ENCODE measurements at places on chromosomes 13 and 19. TPM values are rescaled to one million over a fixed set of nuclear protein-coding genes. Genes with fewer than 3 reads are reported as not detected.
A peak's percentile ranks its signal among the peaks of the same experiment; 100 is the strongest.

- peaks cover 37% of the 10 kb centered on the region for H3K4me1 ChIP-seq
- no peak overlapping the region for H3K4me3 ChIP-seq
- peaks cover 54% of the 10 kb centered on the region for H3K36me3 ChIP-seq
- DNase-seq = peak; percentile 91
These were observed 1.4 kb upstream of the CCDC97 start for GRCh38 chr19:41308450-41309179.

DNA sequence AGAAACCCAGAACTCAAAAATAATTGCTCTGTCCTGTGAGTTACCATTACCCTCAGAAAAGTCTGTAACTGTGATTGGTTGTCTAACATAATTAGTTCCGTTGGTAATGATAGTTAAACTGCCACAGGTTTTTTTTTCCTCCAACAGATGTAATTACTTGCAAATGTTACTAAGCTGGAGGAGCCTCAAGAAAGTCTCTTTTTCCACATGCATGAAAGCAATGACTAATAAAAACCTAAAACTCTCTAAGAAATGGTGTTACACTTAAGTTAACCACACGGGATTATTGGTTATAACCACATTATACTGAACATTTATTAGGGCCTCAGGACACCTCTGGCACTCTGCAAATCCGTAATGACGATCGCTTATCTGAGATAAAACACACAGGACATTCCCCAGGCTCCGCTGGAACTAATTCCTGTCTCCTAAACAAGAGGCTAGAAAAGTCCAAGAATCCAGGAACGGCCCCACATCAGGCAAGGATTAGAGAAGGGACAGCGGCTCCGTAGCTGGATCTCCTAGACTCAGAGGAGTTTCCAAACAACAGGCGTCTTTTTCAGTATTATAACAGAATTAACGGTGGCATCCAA, 753 bp downstream of the ZNF235 start:
- peaks cover 7% of the 10 kb centered on the region for H3K4me1 ChIP-seq
- H3K27ac ChIP-seq = peak overlapping the region; percentile 78
- H3K4me3 ChIP-seq = no peak overlapping the region
- DNase-seq = peak; percentile 20

- H3K27me3 ChIP-seq = no peaks in the 10 kb centered on the region
- DNase-seq = no peak
- H3K36me3 ChIP-seq = no peaks in the 10 kb centered on the region
- no peaks in the 10 kb centered on the region for H3K4me1 ChIP-seq
- no peak overlapping the region for H3K27ac ChIP-seq
These were observed 118.3 kb upstream of the GJB6 start for GRCh38 chr13:20350382-20350763.

DNA sequence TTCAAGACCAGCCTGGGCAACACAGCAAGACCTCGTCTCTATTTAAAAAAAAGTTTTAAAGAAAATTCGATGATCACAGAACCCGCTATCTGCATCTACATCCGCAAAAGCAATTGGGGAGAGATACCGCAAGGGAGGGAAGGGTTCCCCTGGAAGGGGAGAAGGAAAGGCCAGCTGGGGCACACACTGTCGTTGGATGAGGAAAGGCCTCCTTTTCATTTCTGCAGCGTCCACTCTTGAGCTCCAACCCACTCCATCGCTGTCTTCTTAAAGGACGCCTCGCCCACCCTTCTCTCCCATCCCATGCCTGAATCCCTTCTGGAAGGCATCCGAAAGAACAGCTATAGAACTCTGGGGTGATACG, 3.2 kb upstream of the PRKCG start:
- H3K36me3 ChIP-seq = no peaks in the 10 kb centered on the region
- H3K4me3 ChIP-seq = peak overlapping the region; percentile 61
- no peak for DNase-seq

The TNFSF13B gene
- total RNA-seq = 29.5 TPM

Data from adrenal gland (tissue), 19 donors.